NCI-H748 treated with DMSO at 0.1 percent for 48 hours (cell line): ENCODE measurements at places on chromosomes 1 and 21.
A peak's percentile ranks its signal among the peaks of the same experiment; 100 is the strongest.

DNA sequence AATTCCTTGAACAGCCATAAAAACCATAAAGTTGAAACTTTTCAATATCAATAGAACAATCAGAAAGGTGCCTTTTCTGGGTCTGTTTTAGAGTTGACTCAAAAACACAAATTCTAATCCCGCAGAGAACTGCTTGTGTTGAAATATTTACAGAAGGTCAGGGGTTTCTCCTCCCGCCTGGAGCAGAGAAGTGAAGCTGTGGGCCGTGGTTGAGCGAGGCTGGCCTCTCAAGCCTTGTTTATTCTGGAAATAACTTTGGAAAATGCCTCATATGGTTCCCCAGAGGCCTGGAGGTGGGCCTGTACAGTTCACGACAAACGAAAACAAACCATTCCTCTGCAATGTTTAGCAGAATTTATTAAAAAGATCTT lies 90.8 kb upstream of the ERRFI1 start:
- no peak for DNase-seq

GRCh38 chr1:104408268-104408667 lies 658.6 kb downstream of the AMY1C start:
- no peak for DNase-seq

DNA sequence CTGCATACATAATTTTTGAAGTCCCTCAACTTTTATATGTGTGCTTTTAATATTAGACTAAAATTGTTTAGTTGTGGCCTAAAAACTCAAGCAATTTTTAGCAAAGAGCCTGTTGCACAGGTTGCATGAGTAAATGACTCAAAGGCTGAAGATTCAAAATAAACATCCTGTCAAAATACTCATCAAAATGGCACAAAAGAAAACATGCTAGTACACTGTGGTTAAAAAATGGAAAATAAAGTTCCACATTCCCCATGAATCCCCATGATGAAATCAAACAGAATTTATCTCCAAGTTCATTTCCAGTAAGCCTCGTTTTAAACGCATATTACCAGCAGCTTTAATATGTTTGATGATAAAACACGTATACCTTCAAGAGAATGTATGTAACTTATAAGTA lies 230.1 kb upstream of the MAP1LC3C start:
- DNase-seq: no peak

GRCh38 chr21:45013260-45013841 lies 61.0 kb upstream of the ADARB1 start:
- no peak for DNase-seq

- peak; percentile 99 for DNase-seq
Observed at GRCh38 chr1:41917835-41918449, 780 bp downstream of the HIVEP3 start.

DNA sequence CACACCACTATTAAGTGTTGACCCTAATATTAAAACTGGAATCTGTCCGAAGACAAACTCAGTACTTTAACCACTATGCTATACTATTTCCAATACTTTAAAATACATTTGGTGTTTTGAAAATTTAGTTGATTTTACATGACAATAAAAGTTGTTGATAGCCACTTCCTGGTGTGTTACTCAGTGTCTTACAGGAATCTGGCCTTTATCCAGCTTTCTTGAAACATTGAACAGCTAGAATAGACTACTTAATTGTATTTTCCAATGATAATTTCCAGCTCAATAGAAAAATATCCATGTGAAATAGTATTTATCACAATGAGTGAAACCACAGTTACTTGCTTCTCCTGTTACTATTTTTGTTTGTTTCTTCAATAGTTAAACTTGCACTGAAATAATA lies 369.6 kb upstream of the ADGRL4 start:
- no peak for DNase-seq

- no peak for DNase-seq
Observed at GRCh38 chr1:215704089-215704860, 137.2 kb downstream of the KCTD3 start.

DNA sequence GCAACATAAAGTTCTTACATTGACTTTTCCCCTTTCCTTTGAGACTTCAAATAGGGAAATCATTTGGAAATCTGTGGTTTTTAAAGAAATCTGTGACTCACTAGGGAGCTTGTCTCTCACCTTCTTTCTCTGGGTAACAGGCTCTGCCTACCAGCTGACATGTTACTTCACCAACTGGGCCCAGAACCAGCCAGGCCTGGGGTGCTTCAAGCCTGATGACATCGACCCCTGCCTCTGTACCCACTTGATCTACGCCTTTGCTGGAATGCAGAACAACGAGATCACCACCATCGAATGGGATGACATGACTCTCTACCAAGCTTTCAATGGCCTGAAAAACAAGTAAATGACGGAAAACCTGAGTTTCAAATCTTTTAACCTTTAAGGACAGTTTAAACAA lies 9.2 kb upstream of the CHIA start:
- no peak for DNase-seq

GRCh38 chr1:237681210-237681609 lies 209.5 kb downstream of the ZP4 start:
- no peak for DNase-seq

- DNase-seq: no peak
Observed at GRCh38 chr1:47881505-47882442, 115.4 kb downstream of the TRABD2B start.

DNA sequence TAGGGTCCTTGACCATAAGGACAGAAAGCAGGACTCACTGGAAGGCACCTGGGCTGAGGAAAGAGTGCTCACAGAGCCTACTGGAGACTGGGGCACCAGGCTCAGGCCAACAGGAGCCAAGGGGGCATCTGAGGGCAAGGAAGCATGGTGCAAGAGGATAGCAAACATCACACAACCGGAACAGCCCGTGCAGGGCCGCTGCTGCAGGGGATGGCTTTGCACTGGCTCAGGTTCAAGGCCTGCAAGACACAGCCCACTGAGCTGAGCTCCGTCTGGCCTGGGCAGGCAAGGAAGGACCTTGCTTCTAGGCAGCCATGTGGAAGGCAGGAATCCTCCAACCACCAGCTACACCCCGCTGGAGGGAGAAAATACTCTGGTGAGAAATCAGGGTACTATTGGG lies 59.8 kb upstream of the KIF26B start:
- no peak for DNase-seq

GRCh38 chr1:44934791-44935190 lies 51.6 kb downstream of the EIF2B3 start:
- no peak for DNase-seq

GRCh38 chr1:22711071-22711470 lies 432 bp downstream of the EPHB2 start:
- DNase-seq: no peak

DNA sequence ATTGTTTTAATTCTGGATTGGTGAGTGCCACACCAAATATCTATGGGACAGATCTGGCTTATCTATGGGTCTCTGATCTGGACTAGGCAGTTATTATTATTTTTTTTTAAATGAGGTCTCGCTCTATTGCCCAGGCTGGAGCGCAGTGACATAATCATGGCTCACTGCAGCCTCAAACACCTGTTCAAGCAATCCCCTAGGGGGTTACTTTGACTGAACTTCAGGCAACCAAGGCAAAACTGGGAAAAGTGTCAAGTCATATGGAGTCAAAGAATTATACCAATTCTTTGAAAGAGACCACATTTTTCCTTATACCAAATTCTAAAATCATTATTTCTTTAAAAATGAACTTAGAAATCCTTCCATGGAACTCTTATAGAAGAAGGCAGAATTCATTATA lies 129.1 kb upstream of the HOOK1 start:
- DNase-seq: no peak

DNA sequence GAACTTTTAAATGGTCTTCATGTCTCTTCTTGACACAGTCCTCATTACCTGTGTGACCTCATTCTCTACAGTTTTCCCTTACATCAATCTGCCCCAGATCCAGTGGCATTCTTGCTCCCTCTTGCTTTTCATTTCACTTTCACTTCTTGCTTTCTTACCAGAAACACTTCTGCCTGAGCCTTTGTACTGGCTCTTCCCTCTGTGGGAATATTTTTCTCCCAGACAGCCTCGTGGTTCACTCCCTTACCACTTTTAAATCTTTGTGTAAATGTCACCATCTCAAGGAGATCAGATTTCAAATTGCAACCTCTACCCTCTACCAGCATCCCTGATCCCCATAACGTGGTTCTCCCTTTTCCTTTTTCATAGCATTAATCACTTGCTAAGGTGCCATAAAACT lies 73.2 kb downstream of the DISC1 start:
- no peak for DNase-seq

DNA sequence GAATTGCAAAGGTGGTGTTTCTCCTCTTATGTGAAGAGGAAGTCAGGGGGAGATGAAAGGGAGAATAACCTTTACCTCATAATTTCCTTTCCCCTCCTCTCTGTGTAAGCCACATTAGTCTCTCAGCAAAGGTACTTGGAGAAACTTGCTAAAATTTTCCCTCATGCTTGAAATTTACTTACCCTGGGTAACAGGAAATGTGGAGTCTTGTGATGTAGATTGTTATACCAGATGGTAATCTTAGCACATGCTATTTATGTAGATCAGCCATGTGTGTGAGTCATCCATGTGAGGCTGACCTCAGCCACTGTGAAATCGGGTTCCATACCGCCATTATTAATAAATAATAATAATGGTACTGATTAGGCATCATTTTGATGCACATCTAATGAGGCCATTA lies 128.4 kb downstream of the TGFB2 start:
- DNase-seq: no peak

- no peak for DNase-seq
Observed at GRCh38 chr1:172682812-172683211, 23.9 kb downstream of the FASLG start.

- no peak for DNase-seq
Observed at GRCh38 chr1:28313702-28314546, 14.9 kb upstream of the MED18 start.

GRCh38 chr1:176051902-176052518 lies 155.1 kb downstream of the COP1 start:
- no peak for DNase-seq

GRCh38 chr1:88061492-88062177 lies 622.4 kb upstream of the PKN2 start:
- peak; percentile 17 for DNase-seq

- DNase-seq: no peak
Observed at GRCh38 chr1:236400061-236400603, 6.0 kb downstream of the EDARADD start.

DNA sequence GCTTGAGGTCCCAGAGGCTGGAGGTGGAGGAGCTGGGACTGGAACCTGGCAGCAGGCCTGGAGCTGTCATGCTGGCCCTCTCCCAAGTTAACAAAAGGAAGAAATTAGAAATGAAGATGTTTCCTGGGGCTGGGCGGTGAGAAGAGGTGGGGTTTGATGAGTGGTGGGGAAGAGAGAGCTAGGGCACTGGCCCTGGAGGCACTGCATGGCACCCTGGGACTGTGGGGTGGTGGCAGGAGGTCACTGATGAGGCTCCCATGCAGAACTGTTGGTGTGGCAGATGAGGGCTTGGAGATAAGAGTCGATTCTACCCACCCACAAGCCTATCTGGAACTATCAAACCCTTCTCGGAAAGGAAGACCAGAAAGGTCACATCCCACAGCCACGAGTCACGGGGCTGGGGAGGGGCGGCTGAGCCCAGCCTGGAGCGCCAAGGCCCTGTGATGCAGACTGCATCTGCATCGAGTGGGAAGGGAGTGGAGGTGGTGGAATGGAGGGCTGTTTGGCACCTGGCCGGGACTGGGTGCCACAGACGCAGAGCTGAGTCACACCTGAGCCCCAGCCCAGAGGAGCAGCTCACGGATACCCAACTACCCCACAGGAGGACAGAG lies 29.4 kb downstream of the MRPL37 start:
- no peak for DNase-seq

DNA sequence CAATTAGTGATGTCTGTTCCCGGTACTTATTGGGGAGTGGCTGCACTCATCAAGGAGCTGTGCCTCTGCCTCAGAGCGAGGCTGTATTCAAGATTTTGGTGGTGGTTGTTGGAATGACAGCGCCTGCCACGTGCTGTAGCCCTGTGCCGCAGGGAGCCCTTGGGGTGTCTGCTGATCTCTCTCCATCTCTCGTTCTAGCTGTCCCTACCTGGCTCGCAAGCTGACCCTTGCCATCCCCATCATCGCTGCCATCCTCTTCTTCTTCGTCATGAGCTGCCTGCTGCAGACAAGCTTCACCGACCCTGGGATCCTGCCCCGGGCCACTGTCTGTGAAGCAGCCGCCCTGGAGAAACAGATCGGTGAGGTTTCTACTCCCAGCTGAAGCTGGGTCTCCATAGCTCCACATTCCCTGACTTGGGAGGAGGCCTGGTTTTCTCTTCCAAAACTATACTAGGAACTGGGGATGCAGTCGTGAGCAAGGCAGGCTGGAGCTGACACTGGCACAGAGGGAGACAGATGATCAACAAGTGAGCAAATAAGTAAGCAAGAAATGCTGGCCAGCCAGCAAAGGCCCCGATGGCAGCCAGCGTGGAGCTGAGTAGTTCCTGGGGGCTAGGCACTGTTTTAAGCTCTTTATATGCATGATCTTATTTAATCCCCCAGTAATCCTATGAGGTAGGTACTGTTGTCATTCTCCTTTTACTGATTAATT lies 5.9 kb downstream of the ZDHHC18 start:
- DNase-seq: no peak

DNA sequence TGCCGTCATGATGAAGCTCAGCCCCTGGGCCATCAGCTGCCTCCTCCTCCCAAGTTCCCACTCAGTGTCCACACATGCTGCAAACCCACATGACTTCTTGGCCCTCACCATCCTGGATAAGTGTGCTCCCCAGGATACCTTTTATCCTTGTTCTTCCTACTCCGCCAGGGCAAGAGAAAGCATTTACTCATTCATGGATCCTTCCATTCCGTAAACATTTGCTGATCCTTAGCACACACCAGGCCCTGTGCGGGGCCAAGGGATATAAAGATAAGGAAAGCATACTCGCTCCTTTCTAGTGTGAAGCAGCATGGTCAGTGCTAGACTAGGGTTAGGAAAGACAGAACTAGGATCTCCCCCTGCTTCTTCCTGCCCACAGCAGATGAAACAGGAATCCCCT lies 122.1 kb upstream of the HMGB4 start:
- no peak for DNase-seq

DNA sequence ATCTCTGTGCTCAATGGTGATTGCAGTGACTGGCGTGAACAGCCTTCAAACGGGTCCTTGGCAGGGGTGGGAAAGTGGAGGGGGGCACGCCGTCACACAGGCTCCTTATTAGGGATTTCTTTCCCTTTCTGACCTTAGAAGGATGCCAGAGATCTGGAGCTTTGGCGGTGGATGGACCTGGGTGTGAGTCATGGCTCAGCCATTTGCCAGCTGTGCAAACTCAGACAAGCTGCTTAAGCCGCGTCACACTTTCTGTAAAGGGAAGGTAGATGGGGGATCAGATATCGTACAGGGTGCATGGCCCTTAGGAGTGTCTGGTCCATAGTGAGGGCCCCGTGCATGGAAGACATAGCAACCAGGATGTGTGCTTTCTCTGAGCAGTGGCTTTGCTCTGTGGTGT lies 48.3 kb upstream of the C1orf174 start:
- no peak for DNase-seq

- peak; percentile 8 for DNase-seq
Observed at GRCh38 chr1:85463731-85464496, 1.0 kb downstream of the DDAH1 start.

- no peak for DNase-seq
Observed at GRCh38 chr1:247089616-247090375, 11.2 kb upstream of the ZNF670 start.

GRCh38 chr1:211832661-211833060 lies 2.1 kb upstream of the LPGAT1 start:
- DNase-seq: no peak
